Forelimb muscle (tissue), 1 donor: ENCODE measurements at places on chromosomes 3 and 15. TPM values are rescaled to one million over a fixed set of nuclear protein-coding genes. Genes with fewer than 3 reads are reported as not detected.

MESP2 gene
- 0.35 TPM for polyA plus RNA-seq

REC114 gene
- not detected for polyA plus RNA-seq

ALAS1 gene
- 31.2 TPM for polyA plus RNA-seq

SCAANT1 gene
- 1.0 TPM for polyA plus RNA-seq

FES gene
- polyA plus RNA-seq: 12.6 TPM

H1-8 gene
- not detected for polyA plus RNA-seq

GRK7 gene
- 0.10 TPM for polyA plus RNA-seq

MUC20 gene
- polyA plus RNA-seq: 3.5 TPM

SLC12A6 gene
- polyA plus RNA-seq: 19.1 TPM

GUCA1C gene
- not detected for polyA plus RNA-seq

PRRT3 gene
- 2.3 TPM for polyA plus RNA-seq

ZNF620 gene
- 2.5 TPM for polyA plus RNA-seq

HGD gene
- polyA plus RNA-seq: 0.47 TPM

ZNF860 gene
- polyA plus RNA-seq: 0.47 TPM

HACD3 gene
- 38.4 TPM for polyA plus RNA-seq

TRAIP gene
- 4.3 TPM for polyA plus RNA-seq

RBPMS2 gene
- polyA plus RNA-seq: 4.1 TPM

IL20RB gene
- 1.3 TPM for polyA plus RNA-seq

TERC gene
- 0.35 TPM for polyA plus RNA-seq

WDR93 gene
- polyA plus RNA-seq: 0.18 TPM

PAK2 gene
- 46.8 TPM for polyA plus RNA-seq
